ENCODE measurements at places on chromosomes 7 and 10.

DNA sequence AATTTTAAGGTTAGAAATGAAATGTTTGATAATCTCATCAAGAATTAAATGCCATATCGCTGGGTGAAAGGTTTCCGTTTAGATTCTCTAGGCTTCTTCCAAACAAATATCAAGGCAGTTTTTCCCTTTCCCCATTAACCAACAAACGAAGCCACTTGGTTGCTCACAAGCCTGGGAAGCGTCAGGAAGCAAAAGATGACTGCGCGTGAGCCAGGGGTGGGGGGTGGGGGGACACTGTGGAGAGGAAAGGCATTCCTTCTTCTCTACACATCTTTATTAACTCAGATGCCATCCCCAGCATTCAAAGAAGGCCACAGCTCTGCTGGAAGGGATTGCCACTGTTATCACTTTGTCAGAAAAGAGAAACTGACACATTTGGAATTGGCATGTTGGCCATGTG lies 207.1 kb downstream of the TRIL start:
- peak; percentile 43 for DNase-seq

GRCh38 chr10:14837003-14837756 lies 657 bp downstream of the CDNF start:
- DNase-seq, result no peak

GRCh38 chr7:106451171-106451570 lies 166.4 kb upstream of the NAMPT start:
- no peak for DNase-seq

DNA sequence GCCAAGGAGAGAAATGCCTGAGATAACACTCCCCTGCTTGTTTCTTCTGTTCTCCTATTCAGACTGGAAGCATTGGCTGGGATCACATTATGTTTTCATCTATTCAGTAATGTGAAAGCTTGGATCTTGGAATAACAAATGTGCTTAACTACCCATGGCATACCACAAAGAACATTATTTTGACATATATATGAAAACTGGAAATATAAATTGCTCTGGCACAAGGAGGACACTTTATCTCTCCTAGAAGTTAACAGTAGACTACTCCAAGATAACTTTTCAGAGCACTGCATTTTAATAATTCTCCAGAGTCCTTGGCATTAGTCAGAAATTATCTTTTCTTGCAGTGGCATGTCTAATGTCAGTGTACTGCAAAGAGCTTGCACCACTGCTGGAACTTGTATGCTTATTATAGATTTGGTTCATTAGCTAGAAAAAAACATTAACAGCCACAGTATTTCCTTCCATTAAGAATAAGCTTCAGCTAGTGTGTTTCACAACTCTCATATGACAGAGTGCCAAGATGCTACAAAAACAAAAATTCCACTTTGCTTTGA lies 169.3 kb upstream of the LRRN3 start:
- no peak for DNase-seq

DNA sequence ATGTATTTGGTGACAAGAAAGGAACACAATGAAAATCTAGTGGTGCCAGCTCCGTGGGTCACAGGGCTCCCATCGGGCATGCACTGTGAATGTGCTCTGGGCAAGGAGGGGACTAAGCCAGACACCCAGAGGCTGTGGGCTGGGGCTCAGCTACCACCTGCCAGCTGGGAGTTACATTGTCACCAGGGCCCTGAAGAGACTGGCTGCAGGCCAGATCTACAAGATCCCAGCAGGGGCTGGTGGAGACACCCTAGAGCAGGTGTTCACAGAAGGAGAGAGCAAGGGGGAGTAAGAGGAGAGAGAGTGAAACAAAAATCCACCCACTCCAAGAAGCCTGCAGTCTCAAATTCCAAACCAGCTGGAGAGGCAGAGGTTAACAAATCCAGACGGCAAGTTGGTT lies 116.6 kb upstream of the ADCY1 start:
- peak; percentile 25 for DNase-seq

DNA sequence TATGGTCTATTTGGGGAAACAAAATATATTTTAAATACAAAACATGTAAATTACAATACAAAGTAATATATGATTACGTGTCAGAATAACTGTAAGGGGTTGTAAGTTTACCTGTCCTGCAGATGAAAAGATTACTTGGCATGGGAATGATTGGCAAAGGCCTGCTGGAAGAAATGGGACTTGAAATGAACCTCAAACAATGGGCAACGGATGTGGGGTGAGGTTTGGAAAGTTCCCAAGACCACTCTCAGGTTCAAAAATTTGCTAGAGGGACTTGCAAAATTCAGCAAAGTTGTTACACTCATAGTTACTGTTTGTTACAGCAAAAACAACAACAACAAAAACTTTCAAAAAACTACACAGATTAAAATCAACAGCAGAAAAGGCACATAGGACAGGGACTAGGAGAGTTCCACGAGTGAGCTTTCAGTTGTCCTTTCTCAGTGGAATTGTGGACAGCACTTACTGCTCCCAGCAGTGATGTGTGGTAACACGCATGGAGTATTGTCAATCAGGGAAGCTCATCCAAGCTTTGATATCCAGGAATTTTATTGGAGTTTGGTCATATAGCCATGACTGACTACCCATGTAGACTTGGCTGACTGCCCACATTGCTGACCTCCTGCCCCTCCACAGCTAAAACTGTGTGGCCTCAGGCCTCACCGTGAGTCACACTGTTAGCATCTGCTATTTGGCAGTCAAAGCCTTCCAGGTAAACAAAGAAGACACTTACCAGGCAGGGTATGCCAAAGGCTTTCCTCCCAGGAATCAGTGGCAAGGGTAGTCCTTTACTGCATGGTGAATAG lies 43.8 kb downstream of the EXOC6 start:
- peak; percentile 92 for DNase-seq

DNA sequence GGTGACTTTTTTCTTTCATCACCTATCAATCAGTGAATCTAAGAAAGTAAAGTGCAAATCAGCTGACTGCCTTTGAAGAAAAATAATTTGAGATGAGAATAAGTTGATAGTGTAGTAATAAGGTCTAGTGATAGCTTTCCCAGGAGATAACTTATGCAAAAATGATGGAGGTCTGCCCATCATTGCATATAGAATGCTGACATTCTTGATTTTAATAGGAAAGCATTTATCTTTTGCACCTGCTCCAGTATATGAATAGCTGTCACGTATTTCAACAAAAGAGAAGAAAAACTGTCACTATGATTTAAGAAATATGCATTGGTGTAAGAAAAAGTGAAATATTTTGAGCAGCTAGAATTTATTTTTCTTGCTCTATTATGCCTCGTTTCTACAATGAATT lies 46.8 kb downstream of the PTTG1IP2 start:
- DNase-seq, result no peak

DNA sequence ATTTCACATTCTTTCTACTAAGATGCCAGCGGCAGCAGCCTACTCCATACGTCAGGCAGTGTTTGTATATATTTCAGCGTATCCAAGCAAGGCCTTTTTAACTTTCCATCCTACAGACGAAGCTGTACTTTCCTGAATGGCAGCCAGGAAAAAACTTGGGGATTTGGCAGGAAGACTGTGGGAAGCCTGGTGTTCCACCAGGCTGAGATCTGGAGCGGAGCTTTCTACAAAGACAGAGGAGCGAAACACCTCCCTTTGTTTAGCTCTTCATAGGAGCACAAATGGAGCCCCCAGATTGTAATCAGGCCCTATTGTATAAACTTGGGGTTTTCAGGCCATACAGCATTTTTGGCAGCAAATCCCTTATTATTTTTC lies 143.8 kb downstream of the TES start:
- peak; percentile 45 for DNase-seq

- DNase-seq, result no peak
Observed at GRCh38 chr10:108894402-108895301, 1028.7 kb downstream of the XPNPEP1 start.

GRCh38 chr10:72066318-72067284 lies 21.8 kb downstream of the SPOCK2 start:
- DNase-seq, result no peak

DNA sequence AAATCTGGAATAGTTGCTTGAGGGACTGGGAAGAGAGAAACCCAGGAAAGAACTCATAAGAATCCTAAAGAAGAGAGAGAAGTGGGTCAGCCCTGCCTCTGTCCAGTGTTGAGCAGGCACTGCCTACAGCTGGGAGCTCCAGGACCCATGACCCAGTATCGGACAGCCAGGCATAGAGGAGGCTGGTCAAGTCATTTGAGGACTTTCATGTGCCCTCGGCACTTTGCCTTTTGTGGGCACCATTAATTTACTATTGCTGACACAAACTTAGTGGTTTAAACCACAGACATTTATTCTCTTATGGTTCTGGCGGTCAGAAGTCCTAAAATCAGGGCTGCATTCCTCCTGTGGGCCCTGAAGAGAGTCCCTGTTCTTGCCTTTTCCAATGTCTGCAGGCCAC lies 60.3 kb downstream of the CPXM2 start:
- no peak for DNase-seq

GRCh38 chr7:75840029-75840428 lies 26.4 kb upstream of the CCL24 start:
- no peak for DNase-seq

GRCh38 chr10:69239816-69240434 lies 19.8 kb downstream of the HKDC1 start:
- no peak for DNase-seq

- DNase-seq, result no peak
Observed at GRCh38 chr7:115477193-115477651, 553.3 kb downstream of the TFEC start.

GRCh38 chr7:44607141-44608068 lies 978 bp downstream of the OGDH start:
- no peak for DNase-seq

DNA sequence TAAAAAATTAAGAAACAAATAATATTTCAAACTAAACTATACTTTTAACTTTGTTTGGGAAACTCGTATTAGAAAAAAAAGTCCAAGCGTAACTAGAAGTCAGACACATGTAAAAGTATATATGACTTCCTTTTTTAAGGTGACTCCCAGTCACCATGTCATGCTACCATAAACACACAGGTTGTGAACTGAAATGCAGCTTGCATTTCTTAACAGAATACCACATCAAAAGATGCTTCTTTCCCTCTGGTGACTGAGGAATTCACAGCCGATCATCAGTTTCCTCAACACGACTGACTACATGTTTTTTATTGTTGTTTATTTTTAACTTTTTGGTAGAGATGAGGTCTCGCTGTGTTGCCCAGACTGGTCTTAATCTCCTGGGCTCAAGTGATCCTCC lies 445.0 kb downstream of the PARD3 start:
- DNase-seq, result no peak

GRCh38 chr10:125451319-125451718 lies 231.6 kb downstream of the TEX36 start:
- DNase-seq, result no peak

- peak; percentile 27 for DNase-seq
Observed at GRCh38 chr7:101457001-101457750, 94.5 kb downstream of the COL26A1 start.

GRCh38 chr10:88582411-88582805 lies 710 bp downstream of the RNLS start:
- DNase-seq, result no peak

- peak; percentile 54 for DNase-seq
Observed at GRCh38 chr7:80614851-80615271, 23.6 kb upstream of the CD36 start.
